Bronchial epithelial cell (primary cell): ENCODE measurements at places on chromosomes 7 and 10. TPM values are rescaled to one million over a fixed set of nuclear protein-coding genes. Genes with fewer than 3 reads are reported as not detected.

Gene CRCP
- total RNA-seq, result 36.4 and 45.0 TPM in 2 replicates

GRCh38 chr7:44077681-44078091 lies 4.6 kb downstream of the POLM start:
- DNase-seq, result no peak

DNA sequence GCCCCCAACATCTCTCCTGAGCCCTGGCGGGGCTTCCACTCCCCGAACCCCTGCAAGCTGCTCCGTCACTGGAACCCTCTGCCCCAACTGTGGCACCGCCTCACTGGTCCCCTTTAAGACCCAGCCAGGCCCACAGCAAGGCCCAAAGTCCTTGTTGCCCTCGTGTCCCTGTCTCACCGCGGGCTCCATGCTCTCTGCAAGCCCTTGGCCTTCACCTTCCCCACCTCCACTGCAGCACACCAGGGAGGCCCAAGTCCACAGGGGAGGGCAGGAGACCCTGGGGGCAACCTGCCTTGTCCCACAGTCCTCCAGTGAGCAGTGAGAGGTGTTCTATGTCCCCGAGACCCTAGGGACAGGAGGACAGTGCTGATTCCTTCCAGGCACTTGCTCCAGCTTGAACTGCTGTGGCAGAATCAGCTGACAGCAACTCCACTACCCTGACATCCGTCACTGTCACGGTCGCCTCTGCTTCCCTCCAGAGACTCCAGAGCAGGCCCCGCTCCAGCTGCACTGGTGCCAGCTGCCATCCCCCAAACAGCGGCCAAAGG lies 105.3 kb downstream of the CYTH3 start:
- no peak for DNase-seq

GRCh38 chr10:95785317-95785716 lies 29.4 kb downstream of the ENTPD1 start:
- DNase-seq, result no peak

DNA sequence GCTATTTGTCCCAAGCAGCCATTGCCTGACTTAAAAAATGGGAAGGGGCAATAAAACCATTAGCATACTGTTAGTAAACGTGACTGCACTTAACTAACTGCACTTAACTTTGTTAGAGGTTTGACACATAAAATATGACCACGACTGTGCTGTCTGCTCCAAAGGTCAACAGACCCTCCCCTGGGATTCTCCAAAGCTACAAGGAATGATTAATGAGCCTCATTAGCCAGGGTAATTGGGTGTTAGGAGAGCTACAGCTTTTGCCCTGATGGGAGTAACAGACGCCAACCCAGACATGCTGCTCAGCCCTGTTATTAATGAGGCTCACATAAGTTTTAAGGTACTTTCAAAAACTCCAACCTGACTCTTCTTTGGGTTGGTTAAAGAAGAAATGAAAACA lies 129.4 kb upstream of the PLPP4 start:
- DNase-seq, result no peak
